ENCODE measurements at places on chromosomes 2 and 18.

DNA sequence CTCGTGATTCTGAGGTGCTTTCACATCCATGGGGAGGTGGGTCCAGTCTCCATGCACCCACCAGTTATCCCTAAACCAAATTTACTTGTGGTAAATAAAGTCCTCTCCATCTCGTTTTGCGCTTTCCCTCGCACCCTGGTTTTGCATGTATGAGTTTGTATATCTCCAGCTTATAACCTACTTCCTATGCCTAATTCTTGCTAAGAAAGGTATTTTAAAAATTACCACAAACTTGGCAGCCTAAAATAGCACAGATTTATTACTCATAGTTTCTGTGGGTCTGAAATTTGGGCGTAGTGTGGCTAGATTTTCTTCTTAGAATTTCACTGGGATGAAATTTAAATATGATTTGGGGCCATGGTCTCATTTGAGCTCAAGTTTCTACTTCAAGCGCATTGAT, 511.5 kb downstream of the NYAP2 start:
- no peak for DNase-seq

- DNase-seq, result no peak
These were observed 43.5 kb downstream of the RAB3GAP1 start for GRCh38 chr2:135095591-135095990.

DNA sequence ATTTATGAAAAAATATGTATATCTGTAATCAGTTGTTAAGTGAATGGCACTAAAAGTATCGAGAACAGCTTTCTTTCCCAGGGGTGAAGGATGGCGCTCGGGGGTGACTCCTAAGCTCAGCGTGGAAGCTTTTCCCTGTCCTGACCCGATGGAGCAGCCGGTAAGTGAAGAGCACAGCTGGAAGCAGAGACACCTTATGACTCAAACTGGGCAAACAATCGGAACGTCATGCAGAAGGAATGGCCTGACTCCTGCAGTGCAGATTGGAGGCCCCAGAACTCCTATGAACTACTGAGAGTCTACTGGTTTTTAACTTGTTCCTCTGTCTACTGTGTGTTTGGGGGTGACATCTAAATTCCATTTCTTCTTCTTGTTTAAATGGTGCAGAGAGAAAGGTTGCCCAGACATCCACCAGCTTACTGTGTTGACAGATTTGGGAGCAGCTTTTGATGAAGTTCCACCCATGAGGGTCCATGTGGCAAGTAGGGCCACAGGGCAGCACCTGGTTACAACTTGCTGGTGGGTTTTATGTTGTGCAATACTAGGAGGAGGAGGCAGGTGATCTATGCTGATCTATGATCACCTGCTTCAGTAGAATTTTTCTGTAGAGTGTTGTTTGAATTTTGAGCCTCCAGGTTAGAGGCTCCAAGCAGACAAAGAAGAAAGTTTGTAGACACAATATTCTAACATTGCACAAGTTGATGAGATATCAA, 52.8 kb upstream of the TMEM182 start:
- no peak for DNase-seq

DNA sequence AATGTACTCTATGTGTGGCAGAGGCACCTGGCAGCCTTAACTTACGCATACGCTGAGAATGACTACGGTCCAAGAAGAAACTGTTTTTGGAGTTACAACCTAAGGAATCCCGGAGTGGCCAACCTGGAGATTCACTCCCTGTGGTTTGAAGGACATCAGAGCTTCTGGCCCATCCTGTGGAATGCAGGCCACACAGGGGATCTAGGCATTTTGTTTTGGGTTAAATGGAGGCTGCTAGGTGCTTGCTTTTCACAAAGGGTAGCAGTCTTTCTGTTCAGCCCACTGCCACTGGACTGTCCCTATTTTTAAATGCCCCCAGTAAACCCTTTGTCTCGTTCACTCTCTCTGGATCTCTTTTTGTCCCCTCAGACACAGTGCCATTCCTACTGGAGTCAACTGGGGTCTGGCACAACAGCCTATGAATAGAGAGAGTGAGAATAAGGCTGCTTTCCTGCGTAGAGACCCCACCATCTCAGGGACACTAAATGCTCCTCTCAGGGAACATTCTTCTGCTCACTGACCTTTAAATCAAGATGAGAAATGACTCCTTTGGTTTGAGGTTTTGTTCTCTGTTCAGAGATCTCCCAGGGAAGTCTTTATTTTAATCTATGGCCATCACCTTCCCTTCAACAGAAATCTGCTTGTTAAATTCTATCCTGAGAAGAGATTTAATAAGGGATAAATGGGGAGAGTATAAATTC, 124.9 kb downstream of the B3GNT2 start:
- no peak for DNase-seq

GRCh38 chr2:45330637-45331409, 280.2 kb downstream of the SRBD1 start:
- DNase-seq, result no peak

DNA sequence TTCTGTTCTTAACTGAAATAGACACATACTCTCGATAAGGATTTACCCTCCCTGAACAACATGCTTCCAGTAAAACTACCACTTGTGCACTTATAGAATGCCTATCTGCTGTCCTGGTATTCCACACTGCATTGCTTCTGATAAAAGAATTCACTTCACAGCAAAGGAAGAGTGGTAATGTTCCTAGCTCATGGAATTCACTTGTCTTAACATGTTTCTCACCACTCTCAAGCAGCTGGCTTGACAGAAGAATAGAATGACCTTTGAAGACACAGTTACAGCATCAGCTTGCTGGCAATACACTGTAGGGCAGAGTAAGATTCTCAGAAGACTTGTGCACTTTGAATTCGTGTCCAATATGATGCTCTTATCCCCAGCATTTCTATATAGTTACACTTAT, 524.1 kb upstream of the CNTNAP5 start:
- no peak for DNase-seq

DNA sequence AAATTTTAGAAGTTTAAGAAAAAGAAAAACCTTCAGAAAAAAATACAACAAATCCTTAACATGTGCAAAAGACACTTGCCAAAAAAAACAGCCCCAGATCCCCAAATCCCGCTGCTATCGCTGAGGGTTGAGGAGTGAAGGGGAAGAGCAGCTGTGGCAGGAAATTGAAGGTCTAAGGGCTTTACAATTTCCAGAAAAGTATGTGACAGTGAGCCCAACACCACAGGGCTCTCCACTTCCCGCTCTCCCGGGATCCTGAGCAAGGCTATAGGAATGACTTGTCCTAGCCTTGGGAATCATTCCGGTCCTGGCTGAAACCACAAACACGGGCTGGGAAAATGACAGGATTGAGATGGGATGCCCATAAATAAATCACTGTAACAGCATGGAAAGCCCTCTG, 191.4 kb downstream of the TMEM163 start:
- DNase-seq, result no peak

- DNase-seq, result no peak
These were observed 58.3 kb downstream of the NPAS2 start for GRCh38 chr2:100878000-100878791.

GRCh38 chr2:9388199-9388681, 35.1 kb downstream of the ITGB1BP1 start:
- no peak for DNase-seq

DNA sequence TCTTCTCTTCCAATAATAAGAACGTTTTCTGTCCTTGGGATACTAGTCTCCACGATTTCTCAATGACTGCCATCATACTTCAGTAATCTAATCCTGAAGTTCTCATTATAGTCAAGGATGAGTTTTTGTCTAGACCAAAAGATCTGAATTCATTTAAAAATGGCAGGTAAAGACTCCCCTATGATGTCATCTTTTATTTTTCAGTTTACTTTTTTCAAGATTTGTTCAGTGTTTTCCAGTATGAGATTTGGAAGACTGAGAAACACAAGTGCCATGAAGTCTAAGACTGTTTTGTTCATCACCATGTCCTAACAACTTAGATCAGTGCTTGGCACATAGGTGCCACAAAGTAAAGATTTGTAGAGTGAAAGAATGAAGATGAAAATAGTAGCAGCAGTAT, 35.8 kb upstream of the PPP4R3B start:
- no peak for DNase-seq

DNA sequence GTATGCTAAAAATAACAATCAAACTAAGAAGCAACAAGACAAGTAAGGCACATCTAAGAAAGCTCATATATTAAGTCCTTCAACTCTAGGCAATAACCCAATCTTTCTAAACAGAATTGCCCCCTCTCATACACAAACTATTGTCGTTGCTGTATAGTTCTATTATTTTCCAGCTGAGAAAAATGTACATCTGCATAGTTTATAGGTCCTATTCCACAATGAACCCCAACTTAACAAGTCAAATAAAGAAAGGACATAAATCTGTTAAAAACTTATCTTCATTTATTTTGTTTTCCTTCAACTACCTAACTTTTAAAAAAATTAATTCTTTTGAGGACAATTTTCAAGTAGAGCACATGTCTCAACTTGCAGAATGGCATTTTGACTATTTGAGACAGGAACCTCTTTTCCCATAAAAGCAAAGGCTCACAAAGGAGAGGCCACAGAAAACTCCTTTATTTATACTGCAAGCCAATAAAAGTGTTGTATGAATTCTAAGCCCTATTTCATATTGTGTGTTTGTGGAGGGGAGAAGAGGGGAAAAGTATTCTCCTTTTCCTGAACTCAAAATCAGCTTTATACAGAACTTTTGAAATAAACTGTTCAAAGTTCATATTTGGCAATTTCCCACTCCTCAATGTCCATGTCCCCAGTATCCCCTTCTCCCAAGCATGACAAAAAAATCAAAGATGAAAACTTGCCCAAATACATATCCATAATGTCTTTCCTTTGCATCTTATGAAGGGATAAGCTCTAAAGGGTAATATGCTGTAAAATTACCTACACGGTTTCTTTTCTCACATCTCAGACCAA, 37.4 kb downstream of the RTN4 start:
- DNase-seq, result no peak

DNA sequence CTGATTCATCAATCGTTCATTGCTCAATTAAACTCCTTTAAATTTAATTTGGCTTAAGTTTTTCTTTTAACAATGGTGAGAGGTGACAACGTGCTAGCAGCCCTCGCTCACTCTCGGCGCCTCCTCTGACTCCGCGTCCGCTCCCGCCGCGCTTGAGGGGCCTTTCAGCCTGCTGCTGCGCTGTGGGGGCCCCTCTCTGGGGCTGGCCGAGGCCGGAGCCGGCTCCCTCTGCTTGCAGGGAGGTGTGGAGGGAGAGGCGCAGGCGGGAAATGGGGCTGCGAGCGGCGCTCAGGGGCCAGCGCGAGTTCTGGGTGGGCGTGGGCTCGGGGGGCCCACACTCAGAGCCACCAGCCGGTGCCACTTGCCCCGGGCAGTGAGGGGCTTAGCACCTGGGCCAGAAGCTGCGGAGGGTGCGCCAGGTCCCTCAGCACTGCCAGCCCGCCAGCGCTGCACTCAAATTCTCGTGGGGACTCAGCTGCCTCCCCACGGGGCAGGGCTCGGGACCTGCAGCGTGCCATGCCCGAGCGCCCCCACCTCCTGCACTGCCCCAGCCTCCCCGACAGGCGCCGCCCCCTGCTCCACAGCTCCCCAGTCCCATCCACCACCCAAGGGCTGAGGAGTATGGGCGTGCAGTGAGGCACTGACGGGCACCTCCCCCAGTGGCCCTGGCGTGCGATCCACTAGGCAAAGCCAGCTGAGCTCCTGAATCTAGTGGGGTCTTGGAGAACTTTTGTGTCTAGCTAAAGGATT, 19.6 kb downstream of the ANKMY1 start:
- DNase-seq, result no peak

DNA sequence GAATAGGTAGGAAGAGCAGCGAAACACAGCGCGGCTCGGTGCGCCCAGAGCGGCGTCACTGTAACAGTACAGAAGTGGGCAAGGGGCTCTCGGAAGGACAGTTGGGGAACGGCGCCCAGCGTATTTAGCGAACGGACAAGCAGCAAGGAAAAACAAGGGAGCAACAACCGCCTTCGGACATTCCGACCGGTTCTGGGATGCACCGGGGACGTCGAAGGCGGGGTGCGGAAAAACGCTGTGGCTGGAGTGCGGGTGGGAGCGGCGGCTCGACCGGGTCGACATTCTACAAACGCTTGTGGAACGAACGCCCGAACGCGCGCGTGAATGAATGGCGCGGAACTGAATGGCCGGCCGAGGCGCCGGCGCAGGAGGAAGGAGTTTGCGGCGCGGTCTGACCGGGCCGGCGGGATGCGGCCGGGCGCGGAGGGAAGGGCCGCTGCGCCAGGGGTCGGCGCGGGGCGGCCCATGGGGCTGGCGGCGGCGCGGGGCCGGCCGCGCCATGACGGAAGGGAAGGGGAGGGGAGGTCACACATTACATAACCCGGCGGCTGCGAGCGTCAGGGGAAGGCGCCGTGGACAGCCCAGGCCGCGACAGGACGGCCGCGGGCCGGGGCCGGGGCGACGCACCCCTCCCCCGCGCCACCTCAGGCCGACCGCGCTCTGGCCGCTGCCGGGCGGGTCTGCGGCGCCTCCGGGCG, 605 bp downstream of the REV1 start:
- peak; percentile 72 for DNase-seq

- no peak for DNase-seq
These were observed 188.7 kb downstream of the ANKRD44 start for GRCh38 chr2:197121756-197122385.

- DNase-seq, result no peak
These were observed 37.5 kb downstream of the MRPL33 start for GRCh38 chr2:27808984-27809383.

DNA sequence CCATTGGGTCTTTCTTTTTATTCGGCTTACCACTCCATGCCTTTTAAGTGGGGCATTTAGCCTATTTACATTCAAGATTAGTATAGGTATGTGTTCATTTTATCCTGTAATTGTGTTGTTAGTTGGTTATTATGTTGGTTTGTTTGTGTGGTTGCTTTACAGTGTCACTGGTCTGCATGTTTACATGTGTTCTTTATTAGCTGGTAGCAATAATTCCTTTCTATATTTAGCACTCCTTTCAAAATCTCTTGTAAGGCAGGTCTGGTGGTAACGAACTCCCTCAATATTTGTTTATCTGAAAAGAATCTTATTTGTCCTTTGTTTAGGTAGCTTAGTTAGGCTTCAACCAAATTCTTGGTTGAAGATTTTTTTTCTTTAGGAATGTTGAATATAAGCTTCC, 68.7 kb upstream of the XDH start:
- DNase-seq, result no peak

DNA sequence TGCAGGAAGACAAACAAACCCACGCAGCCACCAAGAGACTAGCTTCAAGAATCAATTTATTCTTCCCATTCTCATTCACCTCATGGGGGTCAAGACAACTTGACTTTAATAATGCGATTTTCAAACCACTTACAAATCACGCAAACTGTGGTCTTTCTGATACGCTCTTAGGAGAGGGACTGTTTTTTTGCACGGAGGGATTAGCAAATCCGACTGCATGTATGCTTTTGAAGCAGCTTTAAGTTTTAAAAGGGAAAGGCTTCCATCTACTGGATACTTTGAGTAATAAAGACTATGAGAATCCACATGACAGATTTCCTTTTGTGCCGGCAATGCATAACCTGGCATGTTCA, 322.9 kb upstream of the KCNJ3 start:
- DNase-seq, result peak; percentile 25

DNA sequence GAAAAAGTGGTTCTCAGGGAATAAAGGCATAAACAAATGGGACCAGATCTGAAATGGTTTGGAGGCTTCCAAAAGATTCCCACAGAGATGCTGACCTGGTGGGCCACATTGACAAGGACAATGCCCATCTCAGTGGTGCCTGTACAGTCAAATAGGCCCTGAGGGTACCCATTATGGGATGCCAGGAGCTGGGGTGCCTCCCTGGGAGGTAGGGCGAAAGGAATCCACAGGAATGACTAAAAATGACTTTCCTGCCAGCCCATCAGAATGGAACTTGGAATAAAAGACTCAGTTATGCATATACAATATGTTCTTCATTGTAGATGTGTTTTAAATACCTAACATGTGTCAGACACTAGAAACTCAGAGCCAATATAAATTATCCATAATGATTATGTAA, 248.5 kb downstream of the RNF144A start:
- no peak for DNase-seq

- DNase-seq, result peak; percentile 51
These were observed 154.7 kb upstream of the HS6ST1 start for GRCh38 chr2:128473175-128474035.
